Esophagus squamous epithelium (tissue), 5 donors: ENCODE measurements at places on chromosomes 16 and 17.

- DNase-seq: no peak
These were observed 16.9 kb downstream of the RAB40C start for GRCh38 chr16:606656-607307.

GRCh38 chr17:59440757-59441463, 109.5 kb downstream of the YPEL2 start:
- peak; percentile 53 for DNase-seq

GRCh38 chr17:81287741-81288430, 7.2 kb downstream of the SLC38A10 start:
- DNase-seq: no peak

DNA sequence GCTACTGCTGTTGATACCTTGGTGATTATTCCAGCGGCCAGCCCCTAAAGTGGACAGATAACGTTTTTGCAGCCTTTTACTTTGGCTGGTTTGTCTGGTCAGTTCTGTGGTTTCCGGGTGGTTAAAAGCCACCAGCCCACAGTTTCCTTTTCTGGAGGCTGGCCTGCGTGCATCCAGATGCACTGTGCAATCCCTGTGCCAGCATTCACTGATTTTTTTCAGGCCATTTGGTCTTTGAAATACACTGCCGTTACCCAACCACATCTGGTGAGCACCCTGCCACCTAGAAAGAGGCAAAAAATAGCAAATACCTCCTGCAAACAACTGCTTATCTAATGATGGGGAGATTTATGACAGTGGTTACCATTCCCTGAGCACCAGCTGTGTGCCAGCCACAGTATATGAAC, 797 bp downstream of the NUDT7 start:
- DNase-seq: no peak

DNA sequence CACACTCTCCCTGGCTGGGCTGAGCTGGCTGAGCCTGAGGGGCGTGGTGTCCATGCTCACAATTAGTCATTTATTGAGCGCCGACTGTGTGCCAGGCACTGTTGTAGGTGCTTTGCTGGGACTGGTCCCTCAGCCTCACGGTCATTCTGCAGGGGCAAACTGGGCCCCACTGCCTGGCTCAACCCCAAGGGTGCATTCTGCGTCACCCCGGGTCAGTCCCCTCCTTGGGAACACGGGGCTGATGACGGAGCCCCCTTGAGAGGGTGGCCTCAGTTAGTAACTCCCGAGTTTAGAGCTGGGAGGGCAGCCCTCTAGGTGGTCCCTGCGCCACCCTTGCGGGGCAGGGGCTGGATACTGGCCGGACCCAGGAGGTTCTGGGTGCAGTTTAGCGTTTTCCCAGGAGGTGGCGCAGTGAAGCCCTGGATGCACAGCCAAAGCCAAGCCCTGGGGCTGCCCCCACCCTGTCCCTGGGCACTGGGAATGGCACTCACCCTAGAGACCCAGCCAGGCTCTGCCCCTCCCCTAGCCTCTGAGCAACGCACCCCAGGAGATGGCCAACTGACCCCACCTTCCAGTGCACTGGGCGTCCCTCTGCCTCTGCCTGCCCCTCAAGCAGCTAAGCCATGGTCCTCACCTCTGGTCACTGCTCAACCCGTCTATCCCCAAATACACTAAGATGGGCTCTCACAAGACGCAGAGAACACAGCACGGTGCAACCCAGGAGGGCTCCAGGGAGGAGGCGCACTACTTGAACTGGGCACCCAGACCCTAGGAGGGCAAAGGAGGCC, 243.2 kb upstream of the GSE1 start:
- DNase-seq: no peak

GRCh38 chr16:48246066-48246465, 1.3 kb downstream of the ABCC11 start:
- DNase-seq: no peak

DNA sequence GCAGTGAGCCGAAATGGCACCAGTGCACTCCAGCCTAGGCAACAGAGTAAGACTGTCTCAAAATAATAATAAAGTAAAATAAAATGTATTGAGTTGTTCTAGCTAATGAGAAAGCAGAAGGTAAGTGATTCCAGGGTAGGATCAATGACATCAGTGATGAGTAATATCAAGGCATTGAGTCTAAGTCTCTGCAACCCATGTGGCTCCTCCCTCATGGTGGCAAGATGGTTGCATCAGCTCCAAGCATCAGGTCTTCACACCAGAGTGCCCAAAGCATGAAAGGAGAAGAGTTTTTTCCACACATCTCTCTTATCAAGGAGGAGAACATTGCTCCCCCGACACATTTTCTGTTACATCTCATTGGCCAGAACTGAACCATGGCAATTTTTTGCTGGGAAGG, 34.8 kb upstream of the GAS7 start:
- DNase-seq: no peak

GRCh38 chr17:2749058-2749783, at the start of gene CCDC92B:
Gene CCDC92B, minus strand, starts transcription at chr17:2749652. Its CDS starts 14,507 bp downstream, at chr17:2735145.
- no peak for DNase-seq

DNA sequence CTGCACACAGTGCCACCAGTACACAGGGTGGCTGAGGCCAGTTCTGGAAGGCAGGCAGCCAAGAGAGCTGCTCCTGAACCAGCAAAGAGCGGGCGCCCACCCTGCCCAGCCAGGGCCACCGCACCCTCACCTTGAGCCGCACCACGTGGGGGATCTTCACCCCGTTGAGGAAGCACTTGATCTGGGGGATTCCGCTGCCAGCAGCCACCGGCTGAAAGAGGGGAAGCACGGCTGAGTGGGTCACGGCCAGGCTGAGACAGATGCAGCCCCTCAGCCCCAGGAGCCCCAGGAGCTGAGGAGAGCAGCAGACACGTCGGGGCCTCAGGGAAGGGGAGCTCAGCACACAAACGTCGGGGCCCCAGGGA, 14.6 kb upstream of the CCDC154 start:
- no peak for DNase-seq

GRCh38 chr17:38751144-38751807, 1.3 kb upstream of the PSMB3 start:
- no peak for DNase-seq

GRCh38 chr16:84607694-84608093, 10.2 kb downstream of the COTL1 start:
- no peak for DNase-seq

DNA sequence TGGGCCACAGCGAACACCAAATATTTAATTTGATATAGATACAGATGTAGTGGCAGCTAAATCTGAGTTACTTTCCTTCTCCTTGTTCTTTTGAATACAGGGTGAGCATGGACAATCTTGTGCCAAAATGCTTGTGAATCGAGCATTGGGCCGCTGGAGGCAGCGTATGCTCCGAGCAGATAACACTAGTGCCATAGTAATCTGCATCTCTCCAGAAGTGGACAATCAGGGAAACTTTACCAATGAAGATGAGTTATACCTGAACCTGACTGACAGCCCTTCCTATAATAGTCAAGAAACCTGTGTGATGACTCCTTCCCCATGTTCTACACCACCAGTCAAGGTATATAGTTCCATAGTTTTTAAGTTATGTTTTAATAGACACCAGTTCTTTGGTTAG, 21.2 kb upstream of the BCAS3 start:
- no peak for DNase-seq

DNA sequence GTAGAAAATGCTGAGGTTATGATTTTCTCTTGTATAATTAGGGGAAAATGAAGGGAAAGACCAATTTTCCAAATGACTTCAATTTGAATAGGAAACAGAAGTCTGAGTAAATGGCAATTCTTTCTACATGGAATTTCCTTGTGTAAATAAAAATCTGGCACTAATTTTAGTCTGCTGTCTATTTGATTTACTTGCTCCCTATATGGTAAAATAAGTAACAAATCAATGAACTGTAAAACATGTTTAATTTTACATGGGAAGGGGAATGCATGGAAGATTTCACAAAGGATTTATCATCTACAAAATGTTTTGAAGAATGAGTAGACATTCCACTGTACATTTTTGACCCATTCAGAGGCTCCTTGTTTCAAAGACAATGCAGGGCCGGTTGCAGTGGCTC, 811.6 kb upstream of the GOT2 start:
- DNase-seq: no peak

GRCh38 chr17:75553295-75554110, 28.0 kb downstream of the LLGL2 start:
- DNase-seq: no peak

- DNase-seq: no peak
These were observed 52.6 kb downstream of the CYB5B start for GRCh38 chr16:69476920-69477443.

GRCh38 chr16:4606354-4606753, 8.3 kb downstream of the UBALD1 start:
- DNase-seq: no peak

DNA sequence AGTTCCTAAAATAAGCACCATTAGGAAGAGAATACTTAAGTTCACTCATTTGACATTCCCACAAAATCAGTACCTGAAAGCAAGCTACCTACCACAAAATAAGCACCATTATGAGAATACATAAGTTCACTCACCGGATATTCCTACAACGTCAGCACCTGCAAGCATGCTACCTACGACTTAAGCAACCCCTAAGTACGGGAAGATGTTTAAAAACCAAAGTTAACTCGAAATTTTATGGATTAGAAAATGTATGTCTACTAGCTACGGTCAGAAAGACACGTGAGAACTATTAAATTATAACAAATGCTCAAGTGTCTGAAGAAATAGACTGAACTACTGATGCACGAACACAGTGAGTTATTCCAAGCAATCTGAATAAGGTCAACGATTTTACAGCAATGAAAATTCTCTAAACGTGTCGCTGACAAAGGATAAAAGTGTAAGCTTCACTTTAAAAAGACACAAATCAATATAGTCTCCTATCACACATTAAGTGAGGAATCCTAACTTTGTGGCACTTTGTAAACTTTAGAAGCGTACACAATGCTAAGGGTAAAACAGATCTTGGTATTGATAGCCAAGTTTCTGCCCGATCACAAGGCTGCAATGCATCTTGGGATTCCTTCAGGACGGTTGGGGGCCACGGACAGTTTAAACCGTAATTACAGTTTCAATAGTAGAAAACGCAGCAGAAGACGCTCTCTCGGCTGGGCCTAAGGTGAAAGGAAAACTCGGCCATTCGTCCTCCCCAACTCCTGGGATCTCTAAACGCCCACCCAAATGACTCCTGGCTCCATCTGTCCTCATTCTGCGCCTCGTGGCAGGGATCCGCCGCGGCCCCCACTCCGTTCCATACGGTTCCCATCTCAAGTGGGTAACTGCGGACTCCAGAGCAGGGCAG, 1.3 kb downstream of the GSPT1 start:
- no peak for DNase-seq
